Germinal center (tissue), 1 donor: ENCODE measurements at places on chromosomes 16 and 17.

DNA sequence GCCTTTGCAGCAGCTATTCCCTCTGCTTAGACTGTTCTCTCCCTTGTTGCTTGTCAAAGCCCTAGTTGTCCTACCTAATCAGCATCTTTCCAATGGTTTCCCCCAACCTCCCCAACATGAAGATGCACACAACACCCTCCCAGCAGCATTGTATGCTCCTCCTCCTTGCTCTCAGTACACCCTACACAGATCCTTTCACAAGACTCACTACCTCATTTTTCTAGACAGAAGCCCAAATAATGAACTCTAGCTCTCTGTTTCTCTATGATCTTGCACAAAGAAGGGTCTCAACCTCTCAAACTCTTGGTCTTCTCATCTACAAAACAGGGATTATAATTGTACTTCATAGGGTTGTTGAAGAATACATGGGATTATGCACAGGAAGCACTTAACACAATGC lies 19.4 kb downstream of the PSME3IP1 start:
- no peak for DNase-seq

DNA sequence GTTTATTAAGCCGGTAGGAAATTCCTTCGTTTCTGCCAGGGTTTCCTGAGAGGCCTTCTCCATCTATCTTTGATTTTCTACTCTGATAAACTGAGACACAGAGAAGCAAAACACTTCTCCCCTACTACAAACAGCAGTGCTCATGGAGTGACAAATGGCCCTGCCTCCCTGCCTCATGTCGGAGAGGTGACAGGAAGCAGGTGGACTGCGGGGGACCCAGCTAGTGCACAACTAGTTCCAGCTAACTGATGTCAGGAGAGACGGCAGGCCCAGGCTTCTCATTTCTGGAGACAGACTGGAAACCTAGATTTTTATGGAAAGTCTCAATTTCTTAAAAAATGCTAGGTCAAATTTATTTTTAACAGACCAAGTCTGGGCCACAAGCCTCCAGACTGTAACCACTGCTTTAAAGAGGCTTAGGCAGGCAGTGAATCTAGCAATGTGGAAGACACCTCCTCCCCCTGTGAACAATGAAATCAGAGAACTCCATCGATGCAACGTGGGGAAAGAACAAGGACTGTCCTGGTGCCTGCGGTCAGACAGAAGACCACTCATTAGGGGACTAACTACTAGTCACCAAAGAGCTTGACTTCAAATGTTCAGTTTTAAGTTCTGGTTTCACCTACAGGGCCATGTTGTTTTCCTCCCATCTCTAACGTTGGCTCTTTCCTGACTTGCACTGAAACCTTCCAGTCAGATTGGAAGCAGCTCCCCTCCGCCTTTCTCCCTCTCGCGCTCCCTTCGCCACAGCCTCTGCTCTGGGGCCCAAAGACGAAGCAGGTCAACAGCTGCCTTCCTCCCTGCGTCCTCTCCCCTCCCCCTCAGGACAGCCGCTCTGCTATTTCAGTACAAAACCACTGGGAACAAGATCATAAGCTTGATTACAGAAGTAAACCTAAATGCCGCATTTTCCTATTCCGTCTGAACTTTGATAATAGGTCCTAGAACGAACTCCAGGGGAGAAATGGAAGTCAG lies 17.6 kb downstream of the GTF3C1 start:
- no peak for DNase-seq

- no peak for DNase-seq
These were observed 24.8 kb upstream of the MRPS23 start for GRCh38 chr17:57874434-57875289.

DNA sequence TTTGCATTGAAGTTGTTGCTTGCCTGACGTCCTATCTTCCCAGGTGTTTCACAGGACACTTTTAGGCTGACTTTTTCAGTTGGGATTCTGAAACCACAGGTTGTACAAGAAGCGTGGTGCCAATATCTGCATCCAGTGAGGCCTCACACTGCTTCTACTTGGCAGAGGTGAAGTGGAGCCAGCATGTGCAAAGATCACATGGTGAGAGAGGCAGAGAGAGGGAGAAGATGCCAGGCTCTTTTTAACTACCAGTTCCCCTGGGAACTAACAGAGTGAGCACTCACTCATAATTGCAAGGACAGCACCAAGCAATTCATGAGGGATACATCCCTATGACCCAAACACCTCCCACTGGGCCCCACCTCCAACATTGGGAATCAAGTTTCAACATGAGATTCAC lies 5.8 kb upstream of the ABCA6 start:
- DNase-seq = no peak
